Fibroblast of mammary gland (primary cell): ENCODE measurements at places on chromosomes 4 and X.
A peak's percentile ranks its signal among the peaks of the same experiment; 100 is the strongest.

DNA sequence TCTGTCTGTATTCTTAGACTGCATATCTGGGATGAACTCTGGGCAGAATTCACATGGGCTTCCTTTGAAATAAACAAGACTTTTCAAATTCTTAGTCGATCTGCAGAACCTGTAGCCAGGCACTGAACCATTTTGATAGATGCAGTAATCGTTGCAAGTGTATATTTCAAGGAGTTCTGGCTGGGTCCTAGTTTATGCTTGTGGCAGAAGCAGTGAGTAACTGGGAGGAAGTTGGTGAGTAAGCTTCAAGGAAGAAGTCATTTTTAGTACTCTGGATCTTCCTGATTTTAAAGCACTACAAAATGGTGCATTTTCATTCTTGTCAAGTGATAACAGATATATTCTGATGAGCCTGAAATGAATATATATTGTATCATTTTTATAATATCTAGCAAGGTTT lies 9.5 kb downstream of the HPRT1 start:
- peak; percentile 61 for DNase-seq

- peak; percentile 3 for DNase-seq
Measured at GRCh38 chr4:75142850-75143249, 209.9 kb downstream of the PARM1 start.

GRCh38 chr4:54677416-54677815 lies 19.7 kb downstream of the KIT start:
- no peak for DNase-seq

- no peak for DNase-seq
Measured at GRCh38 chr4:7847206-7847605, 92.5 kb downstream of the AFAP1 start.

DNA sequence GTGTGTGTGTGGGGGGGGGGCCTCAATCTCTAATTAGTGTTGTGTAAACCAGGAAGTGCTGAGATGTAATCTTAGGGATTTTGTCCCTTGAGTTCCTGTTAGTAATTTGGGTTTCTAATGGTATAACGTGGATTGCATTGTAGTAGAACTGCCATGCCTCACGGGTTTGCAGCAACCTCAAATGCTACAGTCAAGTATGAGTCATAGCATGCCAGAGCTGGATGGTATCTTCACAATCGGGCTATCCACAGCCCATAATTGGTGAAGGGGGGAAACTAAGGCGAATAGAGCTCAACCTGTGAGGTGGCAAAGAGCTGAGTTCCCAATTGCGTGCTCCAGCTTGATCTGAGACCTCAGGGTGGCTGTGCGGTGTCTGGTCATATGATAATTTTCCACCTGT lies 2.2 kb upstream of the FMR1NB start:
- DNase-seq: no peak

GRCh38 chr4:183971929-183972490 lies 66.9 kb downstream of the STOX2 start:
- no peak for DNase-seq

DNA sequence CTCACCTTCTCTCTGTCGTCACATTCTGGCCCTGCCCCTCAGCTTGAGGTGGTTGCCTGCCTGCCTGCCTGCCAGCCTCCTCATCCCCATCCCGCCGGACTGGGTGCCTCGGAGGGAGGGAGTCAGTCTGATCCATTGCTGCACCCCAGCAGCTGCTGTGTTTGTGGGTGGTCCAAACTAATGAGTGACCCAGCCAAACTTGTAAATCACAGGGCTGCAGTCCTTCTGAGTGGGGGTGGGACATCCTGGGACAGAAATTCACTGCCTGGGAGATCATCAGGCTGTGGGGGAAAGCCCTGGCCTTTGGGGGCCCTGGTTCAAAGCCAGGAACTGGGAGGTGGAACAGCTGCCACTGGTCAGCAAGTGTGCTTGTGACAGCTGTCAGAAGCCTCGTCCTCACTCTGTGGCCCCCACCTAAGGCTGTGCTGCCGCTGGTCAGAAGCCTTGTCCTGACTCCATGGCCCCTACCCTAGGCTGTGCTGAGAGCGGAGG lies 5.6 kb downstream of the GPR78 start:
- no peak for DNase-seq

GRCh38 chrX:143171703-143172102 lies 146.0 kb downstream of the SPANXN4 start:
- no peak for DNase-seq

- DNase-seq: no peak
Measured at GRCh38 chr4:160611181-160611580, 1508.3 kb downstream of the RAPGEF2 start.

DNA sequence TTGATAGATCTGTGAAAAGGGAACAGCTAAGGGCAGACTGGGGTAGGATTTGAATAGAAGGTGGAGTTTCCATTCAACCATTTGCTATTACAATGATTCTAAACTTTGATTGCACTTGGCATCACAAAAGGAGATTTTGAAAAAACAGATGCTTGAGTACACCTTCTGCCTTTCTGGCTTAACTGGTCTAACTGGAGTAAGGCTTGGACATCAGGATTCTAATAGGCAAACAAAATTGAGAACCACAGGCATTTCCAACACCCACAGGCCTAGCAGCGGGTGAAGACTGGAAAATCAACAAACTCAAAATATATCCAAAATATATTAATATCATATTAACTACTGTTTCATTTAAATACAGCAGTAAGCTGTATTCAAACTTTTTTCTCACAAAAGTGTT lies 1.9 kb upstream of the VEGFC start:
- no peak for DNase-seq

- DNase-seq: peak; percentile 73
Measured at GRCh38 chr4:13611283-13611842, 16.2 kb downstream of the BOD1L1 start.

DNA sequence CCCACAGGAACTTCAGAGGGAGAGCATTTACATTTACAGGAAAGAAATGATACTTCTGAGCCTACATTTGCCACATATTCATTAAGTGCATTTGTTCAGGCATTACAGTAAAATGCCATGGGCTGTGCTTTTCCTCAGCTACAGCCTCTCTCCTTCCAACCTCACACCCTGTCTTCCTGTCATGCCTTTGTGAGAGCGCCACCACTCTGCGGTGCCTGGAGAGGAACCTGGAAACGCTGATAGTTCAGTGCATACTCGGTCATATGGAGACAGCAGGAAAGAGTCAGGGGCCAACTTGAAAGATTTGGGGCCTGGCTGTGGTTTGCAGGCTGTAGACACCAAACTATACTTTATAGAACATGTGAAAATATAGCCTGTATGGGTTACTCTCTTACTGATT lies 40.5 kb downstream of the NFKB1 start:
- DNase-seq: no peak

- no peak for DNase-seq
Measured at GRCh38 chr4:175656649-175657048, 155.4 kb downstream of the GPM6A start.

DNA sequence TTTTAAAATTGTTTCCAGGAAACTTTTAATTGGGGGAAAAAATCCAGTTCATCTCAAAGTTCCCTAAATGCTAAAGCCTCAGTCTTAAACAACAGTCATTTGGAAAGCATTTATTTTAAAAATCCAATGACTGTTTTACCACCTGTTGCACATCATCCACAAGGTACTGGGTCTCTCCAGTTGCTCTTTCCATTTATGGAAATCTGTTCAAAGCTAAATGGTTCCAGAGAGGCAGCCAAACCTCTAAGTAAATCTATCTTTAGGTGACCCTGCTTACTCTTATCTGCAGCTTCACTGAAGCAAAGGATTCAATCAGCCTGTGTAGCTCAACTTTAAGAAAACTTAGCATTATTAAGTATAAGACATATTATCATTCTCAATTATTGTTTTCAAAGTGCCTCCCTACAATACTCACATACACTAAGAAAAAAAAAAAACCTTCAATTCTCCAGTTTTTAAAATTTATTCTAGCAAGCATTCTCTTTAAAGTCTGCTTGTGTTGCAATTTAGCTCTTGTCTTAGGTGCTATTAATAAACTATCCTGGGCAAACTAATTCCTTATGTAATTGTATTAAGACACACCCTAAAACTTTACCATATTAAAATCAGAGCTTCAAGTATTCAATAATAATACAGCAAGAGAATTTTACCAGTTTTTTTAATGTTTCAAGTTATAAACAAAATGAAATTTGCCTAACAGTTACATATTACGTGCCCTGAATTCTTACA lies 60.6 kb downstream of the NOCT start:
- DNase-seq: no peak

GRCh38 chr4:175671491-175671934 lies 140.6 kb downstream of the GPM6A start:
- DNase-seq: no peak

GRCh38 chrX:35016051-35016450 lies 73.5 kb downstream of the FAM47B start:
- DNase-seq: no peak

- no peak for DNase-seq
Measured at GRCh38 chr4:6777636-6778281, 4.8 kb upstream of the KIAA0232 start.

- no peak for DNase-seq
Measured at GRCh38 chrX:133094098-133094731, 2.7 kb downstream of the USP26 start.

DNA sequence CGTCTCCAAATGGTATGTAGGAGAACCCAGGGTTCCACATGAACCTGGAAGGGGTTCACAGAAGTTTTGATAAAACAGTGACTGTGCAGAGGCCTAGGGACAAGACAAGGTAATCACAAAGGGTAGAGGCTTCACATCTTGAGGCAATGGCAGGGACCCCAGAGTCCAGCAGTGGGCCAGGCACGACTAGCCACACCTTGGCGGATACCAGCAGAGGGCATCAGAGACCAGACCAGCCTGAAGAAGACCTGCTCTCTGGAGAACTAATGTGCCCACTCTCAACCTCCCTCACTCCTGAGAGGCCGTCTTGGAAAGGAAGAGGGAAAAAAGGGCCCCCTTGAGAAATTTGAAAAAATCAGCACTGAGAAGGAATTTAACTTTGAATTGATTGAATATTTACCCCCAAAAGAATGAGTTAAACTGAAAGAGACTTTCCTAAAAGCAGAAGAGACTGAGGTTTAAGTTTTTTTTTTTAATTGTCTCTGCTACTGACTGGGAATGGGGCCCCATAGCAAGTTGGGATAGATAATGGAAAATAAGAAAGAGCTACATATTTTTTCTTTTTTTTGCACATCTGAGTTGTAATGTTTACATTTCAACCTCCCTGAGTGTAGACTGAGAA lies 243.8 kb upstream of the JADE1 start:
- DNase-seq: peak; percentile 28

GRCh38 chrX:16946361-16946964 lies at the start of gene REPS2:
Gene REPS2, plus strand, starts transcription at chrX:16946658. Its CDS starts 204 bp downstream, at chrX:16946862.
- DNase-seq: peak; percentile 33

DNA sequence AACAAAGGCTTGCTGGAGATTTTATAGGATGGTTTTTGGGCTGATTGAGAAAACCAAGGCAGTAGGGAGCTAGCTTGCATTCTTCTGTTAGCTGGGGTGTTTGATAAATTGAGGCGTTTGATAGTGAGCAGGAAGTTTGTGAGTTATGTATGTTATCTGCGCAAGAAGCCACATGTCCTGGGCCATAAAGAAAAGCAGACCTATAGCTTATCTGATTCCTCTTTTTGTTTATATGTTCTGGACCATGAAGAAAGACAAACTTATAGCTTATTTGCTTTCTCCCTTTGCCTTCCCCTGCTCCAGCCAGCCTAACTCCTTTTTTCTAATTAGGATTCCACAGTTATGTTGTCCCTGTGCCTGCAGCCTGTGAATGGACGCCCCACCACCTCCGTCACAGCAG lies 9.2 kb downstream of the HNRNPH2 start:
- no peak for DNase-seq

- DNase-seq: no peak
Measured at GRCh38 chrX:79366556-79366872, 620 bp downstream of the ITM2A start.

GRCh38 chrX:2710041-2710840 lies 19.1 kb downstream of the CD99 start:
- DNase-seq: peak; percentile 93

- no peak for DNase-seq
Measured at GRCh38 chrX:138856881-138857604, 145.5 kb upstream of the FGF13 start.

DNA sequence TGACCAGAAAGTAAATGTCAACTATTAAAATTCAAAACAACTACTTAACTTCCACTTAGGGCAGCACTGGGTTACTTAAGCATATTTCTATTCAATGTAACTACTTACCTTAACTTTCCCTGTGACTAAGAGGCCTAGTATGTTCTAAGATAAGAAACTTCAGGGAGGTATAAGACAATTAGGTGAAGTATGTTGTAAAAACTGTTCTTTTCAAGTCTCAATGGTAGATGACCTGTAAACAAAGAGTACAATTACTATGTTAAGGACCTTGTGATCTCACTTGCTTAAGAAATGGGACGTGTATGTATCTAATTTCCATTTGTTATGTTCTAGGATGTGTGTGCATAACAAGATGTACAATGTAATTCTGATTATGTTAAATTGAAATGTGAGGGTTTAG lies 960.5 kb downstream of the CCSER1 start:
- no peak for DNase-seq

- peak; percentile 43 for DNase-seq
Measured at GRCh38 chr4:146981651-146982050, 36.0 kb upstream of the TTC29 start.

DNA sequence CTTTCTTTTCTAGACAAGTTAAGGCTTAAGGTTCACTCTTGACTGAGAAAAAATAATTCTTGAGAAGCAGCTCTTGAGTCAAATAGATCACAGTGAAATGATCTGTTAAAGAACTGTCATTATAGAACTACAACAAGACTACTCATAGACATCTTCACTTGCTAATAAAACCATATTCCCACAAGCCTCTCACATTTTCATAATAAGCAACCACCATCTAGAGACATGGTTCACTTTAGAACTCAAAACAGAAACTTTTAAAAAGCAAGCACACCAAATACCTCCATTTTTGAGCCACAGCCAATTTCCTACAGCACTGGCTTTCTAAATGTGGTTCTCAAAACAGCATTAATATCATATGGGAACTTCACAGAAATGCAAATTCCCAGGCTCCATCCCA lies 309.5 kb downstream of the TMA16 start:
- DNase-seq: no peak

- no peak for DNase-seq
Measured at GRCh38 chr4:81627590-81627989, 155.9 kb upstream of the RASGEF1B start.

GRCh38 chr4:89331197-89331596 lies 23.6 kb upstream of the GPRIN3 start:
- no peak for DNase-seq

GRCh38 chr4:140331876-140332275 lies 41.6 kb upstream of the SCOC start:
- no peak for DNase-seq

GRCh38 chr4:56235011-56235410 lies 152.3 kb downstream of the AASDH start:
- no peak for DNase-seq

DNA sequence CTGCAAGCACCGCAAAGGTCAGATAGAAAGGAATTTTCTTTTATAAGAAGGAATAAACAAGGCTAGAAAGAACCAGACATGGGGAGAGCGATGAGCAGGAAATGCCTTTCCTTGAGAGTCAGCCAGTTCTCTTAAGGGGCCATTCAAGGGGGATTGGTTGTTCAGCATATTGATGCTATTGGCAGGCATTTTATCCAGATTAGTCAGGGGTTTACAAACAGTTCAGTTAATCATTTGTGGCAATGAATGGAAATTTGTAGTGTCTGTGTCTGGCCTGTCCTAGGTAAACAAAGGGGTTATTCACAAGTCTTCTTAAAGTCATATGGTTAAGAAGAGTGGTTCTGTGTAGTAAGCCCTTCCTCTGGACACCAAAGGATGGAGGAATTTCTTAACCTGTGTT lies 184.7 kb upstream of the FRMPD4 start:
- DNase-seq: peak; percentile 86
